ENCODE measurements at places on chromosomes 6 and 20. TPM values are rescaled to one million over a fixed set of nuclear protein-coding genes. Genes with fewer than 3 reads are reported as not detected.

Gene RIMS4
- 12.4 TPM for total RNA-seq

Gene TRIM40
- total RNA-seq: not detected

Gene BIRC7
- 1.4 TPM for total RNA-seq

DNA sequence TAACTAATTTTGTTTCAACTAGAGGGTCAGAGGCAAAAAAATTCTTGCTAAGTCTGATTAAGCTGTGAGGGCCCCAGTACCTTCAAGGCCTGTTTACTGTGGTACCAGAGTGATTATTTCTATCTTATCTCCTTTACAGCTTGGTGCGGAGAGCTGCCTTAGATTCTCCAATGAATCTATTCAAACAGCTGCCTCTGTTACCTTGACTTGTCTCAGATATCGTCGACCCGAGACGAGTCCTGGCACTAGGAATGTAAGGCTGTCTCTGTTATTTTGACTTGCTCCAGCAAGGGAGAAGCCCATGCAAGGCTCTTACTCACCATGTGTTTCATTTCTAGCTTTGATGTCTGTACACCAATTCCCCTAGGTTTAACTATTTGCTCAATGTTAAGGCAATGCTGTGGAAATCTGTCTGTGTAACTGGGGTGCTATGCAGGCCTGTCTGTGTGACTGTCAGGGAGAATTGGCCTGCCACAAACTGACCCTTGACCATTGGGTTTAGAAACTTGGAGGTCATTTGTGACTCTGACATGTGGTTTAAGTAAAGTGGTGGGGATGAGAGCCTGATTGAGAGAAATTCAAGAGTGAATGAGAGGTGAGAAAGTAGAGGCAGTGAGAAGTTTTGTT lies 10.4 kb upstream of the FKBPL start:
- H3K4me1 ChIP-seq: no peaks in the 10 kb centered on the region
- H3K27ac ChIP-seq: no peak overlapping the region
- H3K27me3 ChIP-seq: no peaks in the 10 kb centered on the region

- DNase-seq: no peak
- H3K4me1 ChIP-seq: no peaks in the 10 kb centered on the region
- H3K27ac ChIP-seq: no peak overlapping the region
- H3K4me3 ChIP-seq: no peak overlapping the region
- no peaks in the 10 kb centered on the region for H3K36me3 ChIP-seq
These were observed 86.4 kb downstream of the OPRM1 start for GRCh38 chr6:154125421-154125820.

DNA sequence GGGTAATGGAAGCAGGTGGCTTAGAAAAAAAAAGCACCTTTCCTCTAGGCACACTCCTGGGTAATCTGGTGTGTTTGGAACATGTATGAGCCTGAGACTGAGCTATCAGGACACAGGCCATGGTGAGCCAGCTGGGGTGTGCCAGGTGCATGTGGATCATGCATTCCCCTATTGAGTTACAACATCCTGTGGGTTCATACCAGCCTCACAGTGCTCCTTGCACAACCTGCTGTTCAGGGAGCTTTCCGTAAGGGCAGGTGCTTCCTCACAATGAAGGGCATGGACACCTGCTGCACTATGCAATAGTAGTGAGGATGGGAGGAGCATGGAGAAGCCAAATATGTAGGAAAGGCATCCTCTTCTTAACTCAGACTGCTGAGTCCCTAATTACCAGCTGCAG lies 197.2 kb upstream of the SUPT3H start:
- H3K27me3 ChIP-seq: no peaks in the 10 kb centered on the region
- H3K27ac ChIP-seq: no peak overlapping the region
- H3K4me1 ChIP-seq: peaks cover 5% of the 10 kb centered on the region
- no peak overlapping the region for H3K4me3 ChIP-seq
- DNase-seq: no peak

DNA sequence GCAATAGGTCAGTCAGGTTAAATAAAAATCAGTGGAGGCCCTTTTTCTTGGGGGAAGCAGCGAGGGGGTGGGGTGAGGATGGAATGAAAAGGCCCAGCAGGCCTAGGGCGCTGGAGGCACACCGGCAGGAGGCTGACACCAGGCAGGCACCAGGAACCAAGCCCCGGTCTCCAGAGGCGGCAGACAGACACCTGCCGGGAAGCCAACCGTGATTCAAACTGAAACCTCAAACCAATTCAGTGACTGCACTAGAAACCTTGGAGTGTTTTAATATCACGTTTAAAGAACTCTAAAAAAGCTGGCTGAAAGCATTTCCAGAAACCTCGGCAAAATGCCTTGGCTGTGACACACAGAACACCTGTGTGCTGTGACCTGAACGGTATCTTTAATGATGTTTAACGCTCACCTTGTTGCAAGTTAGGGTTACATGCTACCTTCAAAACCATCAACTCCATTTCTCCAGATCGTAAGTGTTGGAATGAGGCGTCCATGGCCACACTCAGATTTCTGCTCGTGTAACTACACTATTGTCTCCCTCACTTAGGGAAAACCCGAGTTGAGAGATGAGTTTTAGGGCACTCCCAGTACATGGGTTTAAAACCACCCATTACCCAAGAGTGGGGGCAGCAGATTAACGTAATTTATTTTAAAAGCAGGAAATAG lies 27.2 kb downstream of the DIDO1 start:
- no peak overlapping the region for H3K4me3 ChIP-seq
- peaks cover 24% of the 10 kb centered on the region for H3K4me1 ChIP-seq
- H3K27ac ChIP-seq: no peak overlapping the region
- DNase-seq: no peak
- H3K27me3 ChIP-seq: no peaks in the 10 kb centered on the region

DNA sequence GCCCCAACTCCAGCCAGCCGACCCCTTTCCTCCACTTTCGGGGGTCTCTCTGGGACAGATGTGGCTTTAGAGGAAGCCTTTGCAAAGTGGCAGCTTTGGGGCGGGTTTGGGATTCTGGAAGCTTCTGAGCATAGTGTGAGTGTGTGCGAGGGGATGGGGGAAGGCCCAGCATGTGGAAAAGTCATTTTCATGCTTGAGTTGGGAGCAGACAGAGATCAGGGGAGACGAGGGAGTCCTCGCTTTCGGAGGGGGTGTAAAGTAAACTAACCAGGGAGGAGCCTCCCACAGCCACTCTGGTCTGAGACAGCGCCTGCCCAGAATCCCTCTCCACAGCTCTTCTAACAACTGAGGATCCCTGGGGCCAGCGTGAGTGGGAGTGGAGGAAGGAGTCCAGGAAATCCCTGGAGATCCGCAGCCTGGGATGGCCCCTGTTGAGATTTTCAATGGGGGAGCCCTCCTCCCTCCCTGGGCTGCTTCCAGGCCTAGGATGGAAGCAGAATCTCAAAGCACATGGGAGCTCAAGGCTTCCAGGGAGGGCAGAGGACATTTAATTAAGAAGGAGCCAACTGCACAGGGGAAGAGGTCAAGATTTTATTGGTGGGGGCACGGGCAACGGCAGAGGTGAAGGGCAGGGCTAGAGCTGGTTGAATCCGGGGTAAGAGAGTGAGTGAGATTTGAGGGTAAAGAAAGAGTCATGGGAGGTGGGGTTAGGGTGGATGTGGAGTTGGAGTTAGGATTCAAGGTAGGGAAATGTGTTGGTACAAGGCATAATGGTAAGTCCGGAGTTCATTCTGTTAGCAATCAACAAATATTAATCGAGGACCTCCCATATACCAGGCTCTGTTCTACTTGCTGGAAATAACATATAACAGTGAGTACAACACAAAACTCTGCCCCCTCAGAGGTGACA lies 102.3 kb upstream of the FOXP4 start:
- peak; percentile 36 for DNase-seq
- peaks cover 44% of the 10 kb centered on the region for H3K4me1 ChIP-seq
- peak overlapping the region; percentile 94 for H3K27ac ChIP-seq
- H3K36me3 ChIP-seq: no peaks in the 10 kb centered on the region

GRCh38 chr20:61288331-61288784 lies 36.3 kb downstream of the CDH4 start:
- H3K4me3 ChIP-seq: no peak overlapping the region
- no peak for DNase-seq
- peak overlapping the region; percentile 43 for H3K27ac ChIP-seq

DNA sequence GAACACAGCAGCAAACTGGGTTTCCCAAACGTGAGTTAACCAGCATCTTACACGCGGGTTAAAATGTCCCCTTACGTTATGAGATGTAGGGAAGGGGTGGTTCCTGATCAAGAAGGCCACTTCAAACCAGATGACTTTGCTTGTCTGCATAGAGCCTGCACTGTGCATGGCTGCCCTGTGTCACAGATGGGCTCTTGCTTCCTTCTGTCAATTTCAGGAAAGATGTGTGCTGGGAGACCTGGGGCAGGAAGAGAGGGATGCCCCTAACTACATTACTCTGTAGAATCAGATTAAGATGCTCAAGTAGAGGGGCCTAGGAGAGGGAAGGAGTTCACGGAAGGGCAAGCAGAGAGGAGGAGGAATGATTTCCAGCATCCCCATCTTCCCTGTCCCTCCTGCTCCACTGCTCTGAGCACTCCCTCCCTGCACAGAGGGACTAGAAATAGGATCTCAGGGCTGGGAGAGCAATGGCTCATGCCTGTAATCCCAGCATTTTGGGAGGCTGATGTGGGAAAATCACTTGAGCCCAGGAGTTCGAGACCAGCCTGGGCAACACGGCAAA lies 63.5 kb upstream of the ZMYND8 start:
- no peak for DNase-seq
- H3K27me3 ChIP-seq: no peaks in the 10 kb centered on the region
- no peaks in the 10 kb centered on the region for H3K36me3 ChIP-seq
- H3K4me1 ChIP-seq: no peaks in the 10 kb centered on the region

DNA sequence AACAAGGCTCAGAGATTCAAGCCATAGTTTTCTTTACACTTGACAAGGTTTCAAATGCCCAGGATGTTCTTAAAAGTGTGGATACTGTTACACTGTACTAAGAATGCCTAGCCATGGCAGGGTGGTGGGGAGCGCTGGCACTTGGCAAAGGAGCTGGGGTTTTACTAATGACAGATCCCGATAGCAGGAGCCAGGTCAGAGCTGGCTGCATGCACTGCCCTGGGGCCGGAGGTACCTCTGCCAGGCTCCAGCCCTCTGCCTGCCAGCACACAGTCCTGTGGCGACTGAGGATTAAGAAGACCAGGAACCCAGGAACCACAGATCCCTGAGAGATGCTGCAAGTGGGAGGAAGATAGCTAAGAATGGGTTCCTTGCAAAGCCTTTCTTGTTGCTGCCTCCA lies 260.3 kb downstream of the ALDH8A1 start:
- H3K27ac ChIP-seq: peak overlapping the region; percentile 69
- no peak overlapping the region for H3K4me3 ChIP-seq
- DNase-seq: no peak
- no peaks in the 10 kb centered on the region for H3K36me3 ChIP-seq
- no peaks in the 10 kb centered on the region for H3K27me3 ChIP-seq
